Pons (tissue), 1 donor: ENCODE measurements at places on chromosomes 1 and 21.

DNA sequence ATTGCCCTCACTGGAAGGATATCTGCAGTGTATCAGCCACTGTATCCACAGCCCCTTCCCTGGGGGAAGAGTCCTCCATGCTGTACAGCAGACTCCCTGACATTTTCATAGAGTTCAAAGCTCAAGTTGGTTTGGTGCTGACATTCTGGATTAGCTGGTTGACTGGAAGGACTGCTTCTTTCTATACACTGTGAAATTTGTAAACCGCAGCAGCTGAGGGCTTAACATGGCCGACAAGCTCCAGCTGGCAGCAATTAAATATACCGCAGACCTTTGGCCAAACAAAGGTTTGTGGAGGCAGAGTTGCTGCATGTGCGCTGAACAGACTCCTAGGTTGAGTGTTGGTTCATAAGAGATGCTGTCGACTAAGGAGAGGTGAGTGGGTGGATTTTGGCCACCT is 126.4 kb downstream of the DHRS3 start:
- no peak for DNase-seq

DNA sequence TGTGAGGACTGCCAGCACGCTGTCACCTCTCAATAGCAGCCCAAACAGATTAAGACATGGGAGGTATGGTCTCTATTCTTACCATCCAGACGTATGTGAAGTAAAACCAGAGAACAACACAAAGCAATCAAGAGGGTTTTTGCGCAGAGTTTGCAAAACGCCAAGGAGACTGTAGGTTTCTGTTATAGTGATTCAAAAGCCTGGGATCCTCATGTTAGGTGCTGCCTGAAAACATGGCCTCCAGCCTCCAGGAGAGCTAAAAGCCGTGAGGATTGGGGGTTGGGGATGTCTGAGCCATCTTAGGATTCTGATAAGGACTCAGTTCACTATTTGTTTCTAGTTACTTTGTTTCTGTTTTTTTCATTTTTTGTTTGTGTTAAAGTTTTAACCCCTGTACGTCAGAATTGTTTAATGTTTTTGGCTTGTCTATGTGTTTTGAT is 4.2 kb upstream of the CCT8 start:
- DNase-seq: peak; percentile 51

- DNase-seq: no peak
Measured at GRCh38 chr1:87398641-87399040, 70.0 kb downstream of the LMO4 start.

GRCh38 chr1:204925701-204926100 is 55.0 kb downstream of the NFASC start:
- DNase-seq: no peak

- no peak for DNase-seq
Measured at GRCh38 chr1:93757256-93758036, 75.8 kb upstream of the BCAR3 start.

- DNase-seq: no peak
Measured at GRCh38 chr1:9724706-9725476, 73.4 kb downstream of the PIK3CD start.

DNA sequence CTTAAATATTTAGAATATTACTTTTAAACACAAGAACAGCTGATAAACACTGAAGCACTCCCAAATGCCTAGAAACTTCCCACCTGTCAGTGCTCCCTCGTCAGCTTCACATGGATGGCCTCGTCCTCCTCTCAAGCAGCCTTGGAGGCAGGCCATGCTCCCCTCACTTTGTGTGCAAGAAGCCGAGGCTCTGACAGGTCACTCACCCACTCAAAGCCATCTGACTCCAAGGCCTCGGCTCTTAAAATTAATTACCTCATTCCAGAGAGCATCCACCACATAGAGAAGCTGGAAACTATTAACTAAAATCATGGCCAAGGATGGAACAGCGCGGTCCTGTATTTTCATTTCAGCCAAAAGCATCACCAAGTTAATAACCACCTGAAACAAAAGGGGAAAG is 17.8 kb downstream of the LBR start:
- DNase-seq: no peak

- DNase-seq: no peak
Measured at GRCh38 chr1:38152351-38153065, 105.9 kb upstream of the POU3F1 start.

- no peak for DNase-seq
Measured at GRCh38 chr1:7560601-7561181, 210.4 kb upstream of the VAMP3 start.

- no peak for DNase-seq
Measured at GRCh38 chr21:44987886-44988606, 48.2 kb downstream of the SLX9 start.

GRCh38 chr1:95183952-95184351 is 50.1 kb upstream of the RWDD3 start:
- DNase-seq: peak; percentile 52

- no peak for DNase-seq
Measured at GRCh38 chr1:210294999-210295745, 33.5 kb upstream of the HHAT start.

- DNase-seq: no peak
Measured at GRCh38 chr1:23936481-23937176, 23.0 kb upstream of the PNRC2 start.

GRCh38 chr1:197355248-197355995 is 87.4 kb downstream of the CRB1 start:
- DNase-seq: no peak

DNA sequence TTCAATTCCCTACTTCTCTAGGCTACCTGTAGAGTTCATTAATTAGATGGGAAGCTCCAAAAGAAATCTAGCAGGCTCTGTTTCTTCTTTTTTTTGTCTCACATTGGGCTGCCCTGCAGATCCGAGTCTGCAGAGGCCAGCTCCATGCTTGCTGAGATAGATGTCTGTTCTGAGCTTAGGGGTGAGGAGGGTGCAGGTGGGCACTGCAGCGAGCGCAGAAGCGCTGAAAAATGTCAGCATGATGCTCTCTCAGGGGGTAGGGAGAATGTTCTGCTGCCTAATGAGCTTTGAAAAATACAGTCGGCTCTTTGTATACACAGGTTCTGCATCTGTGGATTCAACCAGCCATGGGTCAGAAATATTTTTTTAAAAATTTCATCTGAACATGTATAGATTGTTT is 56.8 kb upstream of the KCNA3 start:
- no peak for DNase-seq

DNA sequence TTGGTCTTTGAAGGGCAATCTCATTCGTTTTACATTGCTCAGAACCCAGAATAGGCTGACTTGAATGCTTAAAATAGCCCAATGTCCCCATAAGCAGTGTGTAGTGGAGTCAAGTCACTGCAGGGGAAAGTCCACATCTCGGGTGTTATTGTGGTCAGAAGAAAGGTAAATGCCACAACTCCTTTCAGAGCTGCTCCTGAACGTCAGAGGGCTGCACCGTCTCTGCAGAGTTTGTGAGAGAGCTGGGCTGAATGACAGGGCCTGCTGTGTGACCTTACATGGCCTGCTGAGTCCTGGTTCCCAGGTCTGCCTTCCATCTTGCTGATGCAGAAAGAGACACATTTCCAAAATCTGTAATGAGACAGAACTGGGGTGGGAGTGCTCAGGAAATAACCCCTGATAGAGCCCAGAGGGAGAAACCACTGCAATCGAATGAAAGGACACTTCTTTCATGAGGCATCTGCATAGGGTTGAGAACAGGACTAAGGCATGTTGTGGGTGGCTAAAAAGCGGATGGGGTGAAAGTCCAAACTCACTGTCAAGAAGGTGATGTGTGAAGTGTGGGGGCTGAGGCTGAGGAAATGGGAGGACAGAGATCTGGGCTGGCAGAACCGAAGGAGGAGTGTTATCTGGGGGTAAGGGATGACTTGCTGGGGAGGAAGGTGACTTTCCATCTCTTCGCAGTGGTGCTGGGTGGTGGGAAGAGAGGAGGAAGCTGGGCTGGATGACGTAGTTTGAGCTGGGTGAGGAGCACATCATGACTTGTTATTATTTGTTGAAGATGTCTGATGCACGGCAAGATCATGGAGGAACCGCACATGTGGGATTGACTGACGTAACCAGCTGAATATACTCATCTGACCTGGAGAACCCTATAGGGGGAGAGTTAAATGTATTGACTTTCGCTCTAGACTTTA is 33.7 kb downstream of the XCL2 start:
- no peak for DNase-seq

DNA sequence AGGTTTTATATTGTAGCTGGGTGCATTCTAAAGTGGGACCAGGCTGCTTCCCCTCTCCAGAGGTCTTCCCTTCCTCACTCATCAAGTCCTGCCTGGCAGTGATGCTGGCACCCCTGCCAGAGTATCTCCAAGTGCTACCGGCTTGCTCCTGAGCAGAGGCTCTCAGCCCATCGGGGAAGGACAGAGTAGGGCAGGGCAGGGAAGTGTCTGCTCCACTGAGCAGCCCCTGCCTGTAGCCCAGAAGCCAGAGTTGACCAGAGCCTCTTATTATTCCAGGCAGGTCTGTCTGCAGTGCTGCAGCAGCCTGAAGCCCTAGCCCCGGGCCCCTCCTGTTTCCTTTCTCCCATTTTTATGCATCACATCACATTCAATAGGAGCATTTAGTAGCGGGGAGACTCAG is 51.1 kb downstream of the ATP2B4 start:
- DNase-seq: no peak

GRCh38 chr1:202202500-202203168 is 9.0 kb downstream of the LGR6 start:
- no peak for DNase-seq

GRCh38 chr1:203025686-203026030 is 633 bp upstream of the PPFIA4 start:
- DNase-seq: no peak

GRCh38 chr1:168634951-168635532 is 58.6 kb downstream of the XCL1 start:
- no peak for DNase-seq

GRCh38 chr1:175373786-175374623 is 181.4 kb upstream of the KIAA0040 start:
- peak; percentile 41 for DNase-seq

DNA sequence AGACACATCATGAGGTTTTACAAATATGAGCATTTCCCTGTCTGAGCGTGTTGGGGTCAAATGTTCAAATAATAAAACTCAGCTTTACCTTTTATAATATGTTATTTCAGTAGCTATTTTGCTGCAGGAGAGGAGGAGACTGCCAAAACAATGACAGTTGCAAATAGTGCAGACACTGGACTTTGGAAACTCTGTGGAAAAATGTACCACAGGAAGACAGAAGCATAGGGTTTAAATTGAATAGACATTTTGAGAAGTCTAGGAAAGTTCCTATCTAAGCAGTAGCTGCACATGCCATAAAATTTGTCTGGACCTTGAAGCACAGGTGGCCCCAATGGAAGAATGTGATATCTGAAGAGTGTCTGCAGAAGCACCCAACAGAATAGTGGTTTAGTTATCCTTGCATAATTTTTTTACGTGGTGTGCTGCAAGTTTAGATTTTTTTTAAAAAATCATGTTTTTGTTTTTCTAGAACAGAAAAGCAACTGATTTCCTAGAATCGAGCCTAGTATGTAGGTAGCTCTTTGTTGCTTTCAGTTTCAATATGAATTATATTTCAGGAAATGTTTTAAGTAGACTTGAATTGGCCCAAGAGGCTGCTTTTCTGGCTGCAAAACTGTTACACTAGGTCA is 14.0 kb upstream of the GBP5 start:
- no peak for DNase-seq

DNA sequence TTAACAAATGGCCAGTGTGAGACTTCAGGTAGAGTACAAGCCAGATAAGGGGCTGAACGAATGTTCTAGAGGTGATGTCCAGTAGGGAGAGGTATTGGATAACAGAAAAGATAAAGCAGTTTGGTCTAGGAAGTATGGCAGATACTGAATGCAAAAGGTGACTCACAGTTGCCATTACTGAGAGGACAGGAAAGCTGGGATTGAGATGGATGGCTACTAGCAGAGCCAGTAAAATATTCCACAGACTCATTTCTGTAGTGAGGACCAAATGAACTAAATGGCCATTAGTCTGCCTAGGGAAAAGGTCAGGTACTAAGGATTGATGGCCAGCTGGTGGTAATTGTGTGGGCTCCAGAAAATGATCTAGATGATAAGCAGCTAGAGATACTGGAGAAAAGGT is 11.5 kb downstream of the MACO1 start:
- DNase-seq: no peak

DNA sequence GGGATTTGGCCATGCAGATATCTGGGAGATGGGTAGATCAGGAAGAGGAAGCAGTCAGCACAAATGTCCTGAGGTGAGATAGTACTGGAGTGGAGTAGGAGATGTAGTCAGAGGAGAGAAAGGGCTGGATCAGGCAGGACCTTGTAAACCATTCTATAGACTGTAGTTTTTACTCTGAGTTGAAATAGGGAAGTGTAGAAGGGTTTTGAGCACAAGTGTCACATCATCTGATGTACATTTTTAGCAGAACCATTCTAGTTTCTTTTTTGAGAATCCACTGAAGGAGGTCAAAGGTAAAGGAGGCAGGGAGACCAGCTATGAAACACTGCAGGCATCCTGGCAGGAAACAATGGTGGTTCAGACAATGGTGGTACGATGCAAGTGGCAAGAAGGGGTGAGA is 194.6 kb upstream of the RRP15 start:
- no peak for DNase-seq

DNA sequence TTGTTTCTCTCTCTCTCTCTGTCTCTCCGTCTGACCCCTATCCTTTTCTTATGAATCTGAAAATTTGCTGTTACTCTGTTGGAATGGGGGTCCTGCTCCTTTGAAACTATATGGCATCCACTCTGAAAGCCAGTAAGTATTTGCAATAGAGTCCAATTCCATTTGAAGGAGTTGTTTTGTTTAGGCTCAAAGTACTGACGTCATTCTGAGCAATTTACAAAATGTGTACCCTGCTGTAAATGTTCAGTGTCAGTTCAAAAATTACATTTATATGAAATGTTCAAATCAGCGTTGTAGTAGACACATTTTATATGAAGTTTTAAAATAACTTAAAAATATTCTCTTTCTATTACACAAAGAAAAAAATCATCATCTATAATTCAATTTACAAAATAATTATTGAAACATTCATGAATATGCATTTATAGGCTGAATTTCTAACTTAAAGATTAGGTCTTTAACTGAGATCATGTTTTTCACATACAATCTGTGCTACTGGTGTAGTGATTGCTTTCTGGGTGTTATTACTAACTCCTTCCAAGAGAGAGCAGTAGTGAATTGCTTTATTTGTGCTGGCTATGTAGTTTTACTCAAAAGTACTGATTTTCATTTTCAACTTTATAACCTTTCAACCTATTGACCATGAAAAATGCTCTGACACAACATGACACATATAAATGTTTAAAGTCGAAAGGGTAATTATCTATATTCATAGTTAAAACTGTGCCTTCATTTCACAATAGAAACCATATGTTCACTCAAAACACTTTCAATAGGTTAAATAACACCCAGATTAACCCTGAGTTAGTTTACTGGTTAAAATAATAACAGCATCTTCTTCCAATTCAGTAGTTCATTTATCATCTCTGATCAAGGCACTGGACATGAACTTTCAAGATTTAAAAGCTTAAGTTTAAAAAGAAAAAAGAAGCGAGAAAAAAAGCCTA is 253.1 kb upstream of the ADGRL4 start:
- peak; percentile 34 for DNase-seq

GRCh38 chr1:180805316-180805715 is 107.4 kb upstream of the KIAA1614 start:
- no peak for DNase-seq

DNA sequence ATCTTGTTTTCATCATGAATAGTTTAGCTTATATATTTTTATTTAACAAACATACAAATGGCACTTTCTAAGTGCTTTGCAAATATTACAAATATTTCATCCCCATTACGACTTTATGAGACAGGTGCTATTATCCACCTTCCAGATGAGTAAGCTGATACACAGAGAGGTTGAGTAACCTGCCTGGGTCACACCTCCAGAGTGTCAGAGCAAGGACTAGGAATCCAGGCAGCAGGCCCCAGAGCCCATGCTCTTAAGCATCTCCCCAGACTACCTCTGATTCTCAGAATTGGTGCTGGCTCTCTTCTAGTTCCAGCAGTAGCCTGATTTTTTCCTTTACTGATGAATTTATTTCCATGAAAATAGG is 40.0 kb downstream of the EPHB2 start:
- DNase-seq: no peak
